ENCODE measurements at places on chromosomes 12 and 14.

- DNase-seq = no peak
Observed at GRCh38 chr14:59067127-59067894, 121.2 kb upstream of the DAAM1 start.

- DNase-seq = no peak
Observed at GRCh38 chr12:13613297-13613696, 368.1 kb downstream of the GRIN2B start.

DNA sequence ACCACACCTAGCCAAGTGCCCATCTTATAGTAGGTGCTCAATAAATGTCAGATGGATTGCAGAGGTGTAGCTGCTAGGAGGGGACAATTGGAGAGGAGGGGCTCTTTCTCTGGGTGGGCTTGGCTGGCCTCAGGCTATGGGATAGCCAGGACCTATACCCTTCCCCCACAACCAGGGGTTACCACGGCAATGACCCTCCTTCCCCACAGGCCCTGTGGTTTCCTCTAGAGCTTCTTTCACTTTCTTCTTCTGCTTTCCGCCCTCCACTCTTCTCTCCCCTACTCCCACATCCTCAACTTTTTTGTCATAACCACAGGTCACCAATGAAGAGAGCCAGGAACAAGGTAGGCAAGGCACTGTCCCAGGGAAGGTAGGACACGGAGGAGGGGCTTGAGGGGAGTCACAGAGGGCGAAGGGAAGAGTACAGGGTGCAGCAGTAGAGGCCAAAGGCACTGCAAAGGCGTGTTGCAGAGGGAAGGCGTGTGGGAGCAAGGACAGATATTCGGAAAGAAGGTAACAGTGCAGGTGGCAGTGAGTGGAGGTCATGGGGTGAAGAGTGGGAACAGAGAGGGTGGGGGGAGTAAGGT lies 1.9 kb upstream of the ITGB7 start:
- no peak for DNase-seq

DNA sequence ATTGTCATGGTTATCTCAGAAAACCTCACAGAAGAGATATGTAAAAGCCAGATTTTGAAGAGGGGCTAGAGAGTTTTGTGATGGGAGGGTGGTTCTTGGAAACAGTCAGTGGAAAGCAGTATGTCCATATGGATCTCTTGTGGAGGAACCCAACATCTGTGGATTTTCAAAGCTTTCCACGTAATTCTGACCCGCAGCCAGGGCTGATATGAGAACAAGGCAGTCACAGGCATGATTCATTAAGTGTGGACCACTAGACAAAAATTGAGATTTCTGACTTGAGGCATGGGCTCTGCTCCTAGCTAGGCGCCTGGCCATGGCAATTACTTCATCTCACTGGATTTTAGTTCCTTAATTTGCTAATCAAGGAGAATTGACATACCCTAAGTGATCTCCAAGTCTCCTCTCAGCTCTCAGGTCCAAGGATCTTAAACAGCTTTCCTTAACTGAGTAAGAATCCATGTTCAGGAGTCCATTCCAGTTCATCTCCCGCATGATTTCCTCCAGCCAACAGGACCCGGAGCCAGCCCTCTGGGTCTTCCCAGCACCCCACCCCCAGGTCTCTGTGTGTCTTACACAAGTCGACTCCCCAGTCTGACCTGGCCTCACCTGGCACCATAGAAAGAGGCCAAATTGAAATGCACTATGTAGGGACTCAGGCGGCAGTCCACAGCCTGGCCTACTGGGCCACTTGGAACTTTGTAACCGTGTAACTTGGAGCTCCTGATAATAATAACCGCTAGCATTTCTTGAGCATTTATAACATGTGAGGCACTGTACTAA lies 176.3 kb upstream of the PARP11 start:
- DNase-seq = no peak

GRCh38 chr12:93403988-93404803 lies 26.5 kb downstream of the NUDT4 start:
- DNase-seq = no peak

- no peak for DNase-seq
Observed at GRCh38 chr12:91781114-91781513, 364.5 kb downstream of the BTG1 start.

DNA sequence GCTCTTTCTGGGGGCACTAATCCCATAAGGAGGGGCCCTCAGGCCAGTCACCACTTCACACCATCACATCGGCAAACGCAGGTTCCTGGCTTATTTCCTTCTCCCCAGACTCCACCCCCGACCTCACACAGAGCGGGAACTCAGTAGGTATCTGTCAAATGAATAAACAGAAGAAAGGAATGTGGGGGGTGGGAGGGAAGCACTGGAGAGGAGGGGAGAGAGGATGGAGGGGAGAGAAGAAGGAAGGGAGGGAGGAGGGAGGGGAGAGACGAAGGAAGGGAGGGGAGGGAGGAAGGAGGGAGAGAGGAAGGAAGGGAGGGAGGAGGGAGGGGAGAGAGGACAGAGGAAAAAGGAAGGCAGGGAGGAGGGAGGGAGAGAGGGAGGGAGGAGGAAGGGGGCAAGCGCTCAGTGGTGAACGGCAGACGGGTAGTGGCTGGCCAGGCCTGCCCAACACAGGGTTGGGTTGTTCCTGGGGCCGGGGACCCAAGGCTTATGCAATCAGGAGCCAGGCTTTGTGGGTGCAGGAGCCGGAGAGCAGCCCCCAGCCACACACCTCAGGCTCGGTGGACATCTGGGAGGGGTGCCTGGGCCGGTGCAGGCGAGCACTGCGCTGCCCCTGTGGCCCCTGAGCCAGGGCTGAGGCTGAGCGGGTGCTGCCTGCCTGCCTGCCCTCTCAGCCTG lies 52.6 kb upstream of the FBRSL1 start:
- DNase-seq = no peak

GRCh38 chr14:27242874-27243273 lies 645.0 kb upstream of the NOVA1 start:
- peak; percentile 41 for DNase-seq

DNA sequence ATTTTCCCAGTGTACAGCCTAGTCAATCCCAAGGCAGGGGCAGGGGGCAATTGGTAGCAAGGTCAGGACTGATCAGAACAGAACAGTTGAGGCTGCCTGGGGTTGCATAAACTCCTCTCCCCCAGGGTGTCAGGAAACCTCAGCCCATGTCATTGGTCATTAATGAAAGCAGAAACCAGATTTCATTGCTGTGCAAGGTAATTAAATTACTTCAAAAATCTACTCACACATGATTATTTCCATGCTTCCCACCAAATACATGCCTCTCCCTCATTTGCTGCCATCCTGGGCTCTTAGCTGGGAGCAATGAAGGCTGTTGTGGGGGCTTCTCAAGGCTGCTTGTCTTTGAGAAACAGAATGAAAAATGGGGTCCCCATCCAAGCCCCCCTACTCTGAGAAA lies 124.2 kb downstream of the PHETA1 start:
- DNase-seq = no peak

DNA sequence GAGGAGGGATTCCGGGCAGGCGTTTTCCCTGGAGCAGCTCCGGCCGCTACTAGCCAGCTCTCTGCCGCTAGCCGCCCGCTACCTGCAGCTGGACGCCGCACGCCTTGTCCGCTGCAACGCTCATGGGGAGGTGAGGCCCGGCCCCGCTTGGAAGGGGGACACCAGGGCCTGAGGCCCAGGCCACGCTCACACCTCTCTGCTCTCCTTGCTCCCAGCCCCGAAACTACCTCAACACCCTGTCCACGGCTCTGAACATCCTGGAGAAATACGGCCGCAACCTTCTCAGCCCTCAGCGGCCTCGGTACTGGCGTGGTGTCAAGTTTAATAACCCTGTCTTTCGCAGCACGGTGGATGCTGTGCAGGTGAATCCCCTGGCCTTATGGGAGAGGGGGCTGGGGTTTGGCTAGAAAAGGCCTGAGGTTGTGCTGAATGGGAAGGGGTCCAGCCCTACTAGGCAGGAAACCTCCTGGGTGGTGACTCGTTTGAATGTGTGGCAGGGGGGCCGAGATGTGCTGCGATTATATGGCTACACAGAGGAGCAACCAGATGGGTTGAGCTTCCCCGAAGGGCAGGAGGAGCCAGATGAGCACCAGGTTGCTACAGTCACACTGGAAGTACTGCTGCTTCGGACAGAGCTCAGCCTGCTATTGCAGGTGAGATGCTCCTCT lies 597 bp downstream of the RNF31 start:
- no peak for DNase-seq

- no peak for DNase-seq
Observed at GRCh38 chr14:72352012-72352411, 419.8 kb downstream of the RGS6 start.

DNA sequence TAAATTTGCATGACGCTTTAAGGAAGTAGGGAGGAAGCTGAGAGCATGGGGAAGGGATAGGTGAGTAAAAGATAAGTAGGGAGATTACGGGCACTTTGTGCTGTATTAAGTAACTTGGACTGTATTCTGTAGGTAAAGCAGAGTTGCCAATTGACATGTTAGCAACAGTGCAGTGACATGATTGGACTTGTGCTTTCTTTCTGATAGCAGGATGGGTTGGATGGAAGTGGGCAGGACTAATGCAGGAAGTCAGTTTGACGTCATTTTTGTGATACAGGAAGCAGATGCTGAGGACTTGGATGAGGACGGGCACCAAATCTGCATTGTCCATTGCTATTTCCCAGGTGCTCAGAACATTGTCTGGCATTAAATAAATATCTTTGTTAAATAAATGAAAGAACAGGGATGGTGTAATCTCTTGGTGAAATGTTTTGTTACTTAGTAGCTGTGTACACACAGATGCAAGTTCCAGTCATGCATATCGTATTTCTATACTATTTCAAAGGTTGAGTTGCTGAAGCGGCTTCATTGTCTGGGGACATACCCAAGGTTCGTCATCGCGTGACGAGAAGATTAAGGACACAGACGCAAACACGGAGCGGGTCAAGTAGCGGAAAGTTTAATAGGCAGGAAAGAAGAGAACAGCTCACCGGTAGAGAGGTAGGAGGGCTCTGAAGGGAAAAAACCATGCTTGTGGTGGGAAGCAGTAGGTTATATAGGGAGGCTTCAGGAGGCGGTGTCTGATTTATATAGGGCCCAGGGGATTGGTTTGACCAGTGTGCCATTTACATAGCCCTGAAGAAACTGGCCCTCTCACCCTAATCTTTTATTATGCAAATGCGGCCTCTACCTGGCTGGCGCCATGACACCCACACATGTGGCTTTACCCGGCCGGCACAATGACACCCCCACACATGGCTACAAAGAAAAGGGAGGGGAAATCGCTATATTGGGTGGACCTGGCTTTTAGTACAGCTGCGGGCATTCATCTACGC lies 30.7 kb downstream of the GUCY2C start:
- DNase-seq = no peak

DNA sequence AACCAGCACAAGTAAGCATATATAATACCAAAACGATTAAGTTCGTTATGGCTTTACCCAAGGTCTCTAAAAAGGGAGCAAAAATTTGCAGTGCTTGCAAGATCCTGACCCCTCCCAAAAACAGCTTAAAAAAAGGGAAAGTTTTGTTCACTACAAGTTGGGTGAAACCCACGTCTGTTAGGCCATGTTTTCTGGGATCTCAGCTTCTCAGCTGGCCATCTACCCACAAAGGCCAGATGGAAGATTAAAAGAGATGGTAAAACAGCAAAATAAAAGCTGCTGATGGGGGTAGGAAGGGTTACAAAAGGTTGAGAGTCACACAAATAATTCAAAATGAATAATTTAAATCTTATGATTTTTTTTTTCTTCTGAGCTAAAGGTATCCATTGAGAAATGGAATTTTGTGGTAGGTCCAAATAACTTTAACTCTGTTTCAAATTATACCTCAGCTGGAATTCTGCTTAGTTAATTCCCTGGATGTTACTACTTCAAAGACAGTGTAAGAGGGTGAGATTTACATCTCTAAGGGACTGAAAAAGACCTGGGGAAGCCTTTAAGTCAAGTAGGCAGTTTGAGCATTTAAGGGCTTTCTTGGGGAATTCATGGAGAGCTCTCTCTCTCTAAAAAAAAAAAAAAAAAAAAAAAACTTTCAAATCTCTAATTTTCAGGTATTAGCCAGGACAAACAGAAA lies 185.6 kb upstream of the NAV3 start:
- no peak for DNase-seq

- no peak for DNase-seq
Observed at GRCh38 chr12:94202245-94203180, 54.1 kb downstream of the PLXNC1 start.

DNA sequence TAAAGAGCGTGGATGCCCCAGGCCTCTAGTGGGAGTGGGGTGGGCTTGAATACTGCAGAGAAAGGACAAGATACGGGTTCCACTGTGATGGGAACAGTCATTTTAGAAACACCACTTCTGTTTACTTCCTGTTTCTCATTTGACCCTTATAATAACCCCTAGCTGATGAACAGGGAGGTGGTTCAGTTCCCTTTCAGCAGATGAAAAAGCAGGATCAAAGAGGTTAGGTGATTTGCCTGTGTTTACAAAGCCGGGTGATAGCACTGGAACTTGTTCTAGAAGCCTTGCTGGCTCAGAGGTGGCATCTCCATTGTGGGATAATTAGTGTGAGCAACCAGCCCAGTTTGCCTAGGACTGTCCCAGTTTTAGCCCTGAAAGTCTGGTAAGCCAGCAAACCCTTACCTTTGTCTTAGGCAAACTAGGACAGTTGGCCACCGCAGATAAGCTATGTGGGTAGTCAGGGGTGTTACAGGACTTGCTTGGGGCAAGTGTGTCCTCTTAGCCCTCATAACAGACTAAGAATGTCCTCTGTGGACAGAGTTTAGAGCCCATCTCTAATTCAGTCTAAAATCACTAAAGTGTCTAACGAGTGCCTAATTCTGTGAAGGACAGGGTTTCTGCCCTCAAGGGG lies 7.5 kb upstream of the LRP1-AS start:
- no peak for DNase-seq

- DNase-seq = no peak
Observed at GRCh38 chr12:47982770-47983169, 19.4 kb downstream of the TMEM106C start.

Measured in HCEC 1CT (cell line).